ENCODE measurements at places on chromosomes 1 and 21.

DNA sequence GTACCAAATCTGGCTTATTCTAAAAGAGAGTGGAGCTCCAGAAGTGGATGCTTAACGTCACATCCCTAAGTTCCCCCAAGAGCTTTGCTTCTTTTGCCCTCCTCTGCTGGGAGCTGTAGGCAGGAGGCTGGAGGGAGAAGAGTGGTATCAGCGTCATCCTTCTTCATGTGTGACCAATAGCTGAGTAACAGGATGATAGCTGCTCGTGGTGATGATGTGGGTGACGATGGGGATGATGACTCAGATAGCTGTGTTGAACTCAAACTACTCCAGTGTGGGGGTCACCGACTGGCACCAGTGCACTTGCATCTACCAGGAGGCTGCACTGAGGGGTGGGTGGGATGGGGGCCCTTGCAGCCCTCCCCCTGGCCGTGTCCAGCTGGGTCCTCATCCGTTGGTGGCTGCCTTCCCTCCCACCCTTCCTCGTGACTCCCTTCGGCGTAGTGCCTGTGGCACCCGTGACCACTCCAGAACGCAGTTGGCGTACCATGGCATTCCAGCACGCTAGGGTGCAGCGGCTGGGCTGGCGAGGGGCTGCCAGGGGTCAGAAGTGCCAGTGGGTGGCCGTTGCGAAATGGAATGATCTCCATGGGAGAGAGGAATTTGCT, 1.1 kb downstream of the IGFN1 start:
- DNase-seq = peak; percentile 95

DNA sequence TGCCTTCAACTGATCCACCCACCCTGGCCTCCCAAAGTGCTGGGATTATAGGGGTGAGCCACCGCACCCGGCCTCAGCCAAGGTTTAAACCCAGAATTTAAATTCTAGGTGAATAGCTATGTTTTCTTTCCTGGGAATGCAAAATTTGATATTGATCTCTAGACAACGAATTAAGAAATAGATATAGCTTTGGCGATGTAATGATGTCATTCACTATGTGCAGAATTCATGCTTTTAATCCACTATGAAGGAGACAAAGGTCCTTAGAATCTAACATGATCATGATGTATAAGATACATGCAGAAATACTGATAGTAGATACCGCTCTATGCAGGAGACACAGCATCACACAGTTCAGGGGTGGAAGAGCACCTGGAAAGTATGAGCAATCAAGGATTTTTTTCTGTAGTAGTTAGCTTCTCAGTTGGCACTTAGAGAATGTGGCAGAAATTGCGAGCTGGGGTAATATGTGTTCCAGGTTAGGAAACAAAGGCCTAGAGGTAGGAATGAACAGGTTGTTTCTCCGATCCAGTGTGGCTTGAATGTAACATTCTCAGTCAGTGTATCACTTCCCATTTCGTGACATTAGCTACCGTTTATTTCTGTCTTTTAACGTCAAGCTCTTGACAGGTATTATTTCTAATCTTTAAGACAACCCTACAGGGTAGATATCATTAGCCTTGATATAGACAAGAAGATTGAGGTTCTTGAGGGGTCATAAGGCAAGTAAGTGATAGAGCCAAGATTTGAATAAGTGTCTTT, 3.0 kb upstream of the CEP350 start:
- DNase-seq = no peak

- DNase-seq = peak; percentile 50
Measured at GRCh38 chr1:159132271-159132881, 39.0 kb upstream of the CADM3 start.

GRCh38 chr21:41828884-41829360, 50.2 kb downstream of the PRDM15 start:
- no peak for DNase-seq

DNA sequence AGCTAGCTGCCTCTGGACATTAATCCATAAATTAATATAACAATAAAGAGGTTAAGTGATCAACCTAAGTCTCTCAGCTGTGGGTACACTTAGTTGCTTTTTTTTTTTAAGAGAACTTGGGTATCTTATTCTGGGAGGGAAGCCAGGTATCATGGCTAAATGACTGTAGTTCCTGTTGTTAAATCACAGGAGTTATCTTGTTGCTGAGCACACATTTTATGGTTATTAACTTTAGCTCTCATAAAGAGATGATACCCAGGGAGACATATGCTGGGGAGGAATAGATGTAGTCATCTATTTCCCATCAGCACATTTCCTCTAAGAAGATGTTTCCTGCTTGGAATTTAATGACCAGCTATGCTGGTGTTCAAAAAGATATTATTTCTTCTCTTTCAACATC, 227.8 kb downstream of the PTGER3 start:
- no peak for DNase-seq

DNA sequence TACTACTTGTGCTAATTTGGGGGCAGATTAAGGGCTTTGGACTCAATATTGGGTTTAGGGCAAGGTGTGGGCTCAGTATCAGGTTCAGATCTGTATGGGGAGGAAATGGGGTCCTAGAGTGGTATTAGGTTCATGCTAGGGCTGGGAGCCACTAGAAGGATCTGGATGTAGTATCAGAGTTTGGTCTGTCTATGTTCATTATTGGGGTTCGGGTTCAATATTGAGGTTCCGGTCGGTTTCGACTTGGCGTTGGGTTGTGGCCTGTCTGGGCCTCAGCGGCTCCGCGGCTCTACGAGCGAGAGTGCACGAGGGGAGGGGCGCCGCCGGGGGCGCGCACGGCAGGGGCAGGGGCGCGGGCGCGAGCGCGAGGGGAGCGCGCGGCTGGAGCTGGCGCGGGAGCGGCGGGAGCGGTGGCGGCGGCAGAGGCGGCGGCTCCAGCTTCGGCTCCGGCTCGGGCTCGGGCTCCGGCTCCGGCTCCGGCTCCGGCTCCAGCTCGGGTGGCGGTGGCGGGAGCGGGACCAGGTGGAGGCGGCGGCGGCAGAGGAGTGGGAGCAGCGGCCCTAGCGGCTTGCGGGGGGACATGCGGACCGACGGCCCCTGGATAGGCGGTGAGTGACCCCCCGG, at the start of gene PTPRF:
Gene PTPRF, plus strand, starts transcription at position 401 of the 624 bp plus-strand sequence. CDS start 14,193 bp downstream, outside the sequence.
- DNase-seq = peak; percentile 63

GRCh38 chr1:105243969-105244368, 1494.3 kb downstream of the AMY1C start:
- no peak for DNase-seq

DNA sequence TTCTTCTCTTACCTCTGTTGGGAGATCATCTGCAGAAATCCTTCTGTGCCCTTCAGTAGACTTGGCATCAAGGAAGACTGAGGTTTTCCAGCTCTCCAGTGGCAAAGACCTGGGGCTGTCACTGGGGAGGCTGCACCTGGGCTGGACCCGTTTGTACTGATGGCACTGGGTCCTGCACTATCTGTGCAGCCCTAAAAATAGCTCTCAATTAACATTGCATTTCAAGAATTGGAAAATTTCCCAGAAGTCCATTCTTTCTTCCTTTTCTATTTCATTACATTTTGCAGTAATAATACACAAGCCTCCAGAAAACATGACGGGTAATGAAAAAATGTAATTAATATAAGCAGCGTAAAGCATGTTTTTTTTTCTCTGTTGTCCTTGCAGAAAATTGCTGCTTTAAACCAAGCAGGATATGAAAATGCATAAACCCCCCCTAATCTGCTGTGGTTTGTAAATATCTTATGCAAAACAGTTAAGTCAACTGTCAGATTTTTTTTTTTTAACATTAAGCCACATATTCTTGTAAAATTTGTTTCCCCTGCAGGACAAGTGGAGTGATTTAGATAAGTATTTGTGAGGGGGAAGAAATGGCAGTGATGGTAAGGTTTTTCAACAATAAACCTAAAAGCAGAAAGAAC, 64.9 kb downstream of the LMO4 start:
- DNase-seq = peak; percentile 3

Data from fibroblast of skin of right quadriceps (primary cell).